Psoas muscle (tissue), 8 donors: ENCODE measurements at places on chromosomes 6 and 20. TPM values are rescaled to one million over a fixed set of nuclear protein-coding genes. Genes with fewer than 3 reads are reported as not detected.
A peak's percentile ranks its signal among the peaks of the same experiment; 100 is the strongest.

- peak overlapping the region; percentile 6 for H3K27ac ChIP-seq
- H3K4me1 ChIP-seq = peaks cover 63% of the 10 kb centered on the region
- H3K36me3 ChIP-seq = no peaks in the 10 kb centered on the region
- H3K4me3 ChIP-seq = no peak overlapping the region
Observed at GRCh38 chr6:156883497-156884252, 106.5 kb downstream of the ARID1B start.

GRCh38 chr6:1855890-1856289 is 246.2 kb downstream of the FOXC1 start:
- no peak overlapping the region for H3K4me3 ChIP-seq
- H3K27ac ChIP-seq = no peak overlapping the region
- H3K36me3 ChIP-seq = no peaks in the 10 kb centered on the region
- no peaks in the 10 kb centered on the region for H3K4me1 ChIP-seq

Gene TMEM200A
- total RNA-seq = 0.24 TPM

- H3K27ac ChIP-seq = peak overlapping the region; percentile 74
- H3K36me3 ChIP-seq = no peaks in the 10 kb centered on the region
- H3K27me3 ChIP-seq = no peaks in the 10 kb centered on the region
- DNase-seq = peak; percentile 65
- peaks cover 10% of the 10 kb centered on the region for H3K4me1 ChIP-seq
Observed at GRCh38 chr6:17580518-17581048, 19.5 kb upstream of the FAM8A1 start.

GRCh38 chr6:45424451-45424861 is 46.7 kb upstream of the SUPT3H start:
- peaks cover 25% of the 10 kb centered on the region for H3K4me1 ChIP-seq
- H3K36me3 ChIP-seq = no peaks in the 10 kb centered on the region
- peaks cover 16% of the 10 kb centered on the region for H3K27me3 ChIP-seq
- no peak for DNase-seq
- peak overlapping the region; percentile 73 for H3K4me3 ChIP-seq

DNA sequence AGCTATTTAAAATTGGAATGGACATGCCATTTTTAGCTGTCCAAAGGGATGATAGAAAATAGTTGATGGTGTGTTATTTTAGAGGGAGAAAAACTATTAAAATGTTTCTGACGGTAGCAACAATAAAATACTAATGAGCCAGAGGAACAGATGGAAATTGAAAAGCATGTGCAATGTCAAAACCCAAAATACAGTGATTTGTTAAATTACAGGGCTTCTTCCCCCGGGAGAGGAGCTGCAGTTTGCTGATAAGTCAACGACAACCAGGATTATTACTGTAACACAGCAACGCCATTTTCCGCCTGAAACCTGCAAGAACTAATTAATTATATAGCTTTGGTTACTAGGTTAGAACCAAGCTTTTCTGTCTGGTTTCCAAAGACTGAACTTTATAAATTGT is 179.6 kb upstream of the SPTLC3 start:
- H3K4me1 ChIP-seq = no peaks in the 10 kb centered on the region
- no peaks in the 10 kb centered on the region for H3K27me3 ChIP-seq
- no peak for DNase-seq
- H3K36me3 ChIP-seq = no peaks in the 10 kb centered on the region

- DNase-seq = no peak
- H3K27me3 ChIP-seq = peaks cover 2% of the 10 kb centered on the region
- no peaks in the 10 kb centered on the region for H3K36me3 ChIP-seq
Observed at GRCh38 chr6:160226118-160226591, 32.5 kb downstream of the SLC22A2 start.

DNA sequence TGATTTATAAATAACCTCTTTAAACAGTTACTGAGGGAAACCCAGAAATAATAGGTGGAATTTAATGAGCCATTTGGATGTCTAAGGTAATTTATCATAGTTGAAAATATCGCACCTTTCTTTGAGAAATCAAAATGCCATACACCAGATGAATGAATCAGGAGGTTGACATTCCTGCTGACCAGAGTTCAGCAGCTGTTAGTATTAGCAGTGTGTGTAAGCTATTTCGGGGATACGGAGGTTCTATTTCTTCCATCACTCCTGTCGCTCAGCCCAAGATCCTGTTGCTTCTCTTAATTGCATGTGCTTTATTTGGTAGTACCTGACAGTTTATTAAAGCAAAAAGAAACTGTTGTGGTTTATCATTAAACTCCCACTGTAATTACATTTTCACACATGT is 67.1 kb downstream of the HDGFL1 start:
- H3K4me3 ChIP-seq = no peak overlapping the region
- H3K4me1 ChIP-seq = no peaks in the 10 kb centered on the region
- H3K27ac ChIP-seq = no peak overlapping the region
- no peaks in the 10 kb centered on the region for H3K36me3 ChIP-seq

Gene FUT9
- total RNA-seq = not detected

- H3K4me1 ChIP-seq = peaks cover 57% of the 10 kb centered on the region
- H3K27me3 ChIP-seq = no peaks in the 10 kb centered on the region
- DNase-seq = no peak
- no peaks in the 10 kb centered on the region for H3K36me3 ChIP-seq
- H3K4me3 ChIP-seq = no peak overlapping the region
- H3K27ac ChIP-seq = peak overlapping the region; percentile 58
Observed at GRCh38 chr6:56714273-56714672, 71.6 kb upstream of the DST start.

DNA sequence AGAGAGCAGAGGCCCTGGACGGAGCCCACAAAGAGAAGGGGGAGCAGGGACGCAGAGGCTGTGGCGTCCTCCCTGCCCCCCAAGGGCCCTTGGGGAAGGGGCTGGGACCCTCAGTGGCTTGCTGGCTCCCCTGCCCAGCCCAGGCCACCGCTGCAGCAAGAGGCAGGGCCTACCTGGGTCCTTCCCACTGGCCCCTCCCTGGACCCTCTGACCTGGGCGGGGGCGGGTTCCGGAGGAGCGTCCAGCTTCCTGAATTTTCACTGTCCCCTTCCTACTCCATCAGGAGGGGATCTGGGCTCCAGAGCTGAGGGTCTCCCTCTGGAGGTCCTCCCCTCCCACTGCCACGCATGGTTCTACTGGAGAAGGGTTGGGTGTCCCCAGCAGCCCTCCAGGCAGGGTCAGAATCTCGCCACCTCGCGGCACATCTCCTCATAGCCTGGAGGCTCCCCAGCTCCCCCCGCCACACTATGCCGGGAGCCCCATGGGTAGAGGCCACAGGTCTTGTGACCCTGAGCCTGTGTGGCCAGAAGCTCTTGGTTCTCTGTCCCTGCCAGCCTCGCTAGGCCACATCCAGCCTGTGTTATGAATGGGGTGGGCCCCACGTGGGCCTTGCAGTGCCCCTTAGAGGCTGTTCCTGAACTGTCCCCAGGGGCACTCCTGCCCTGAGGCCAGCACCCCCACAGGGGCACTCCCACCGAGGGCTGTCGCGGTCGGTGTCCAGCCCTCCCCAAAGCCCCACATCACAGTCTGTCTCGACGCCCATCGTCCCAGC is 1.0 kb upstream of the SOX18 start:
- H3K27ac ChIP-seq = peak overlapping the region; percentile 74
- H3K36me3 ChIP-seq = no peaks in the 10 kb centered on the region

Gene PDYN
- total RNA-seq = not detected

GRCh38 chr6:107550241-107550840 is 60.4 kb downstream of the SOBP start:
- H3K27ac ChIP-seq = no peak overlapping the region
- no peaks in the 10 kb centered on the region for H3K27me3 ChIP-seq
- H3K4me1 ChIP-seq = no peaks in the 10 kb centered on the region
- no peak for DNase-seq
- H3K36me3 ChIP-seq = no peaks in the 10 kb centered on the region

DNA sequence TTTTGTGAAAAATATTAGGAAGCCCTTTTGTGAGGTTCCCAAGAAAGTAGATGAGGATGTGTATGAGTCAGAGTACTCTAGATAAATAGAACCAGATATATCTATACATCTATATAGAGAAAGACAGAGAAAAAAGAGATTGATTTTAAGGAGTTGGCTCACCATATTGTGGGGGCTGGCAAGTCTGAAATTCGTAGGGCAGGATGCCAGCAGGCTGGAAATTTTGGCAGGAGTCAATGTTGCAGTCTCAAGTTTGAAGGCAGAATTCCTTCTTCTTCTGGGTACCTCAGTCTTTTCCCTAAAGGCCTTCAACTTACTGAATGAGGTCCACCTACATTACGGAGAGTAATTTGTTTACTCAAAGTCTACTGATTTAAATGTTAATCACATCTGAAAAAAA is 65.3 kb upstream of the SAMD3 start:
- H3K4me1 ChIP-seq = no peaks in the 10 kb centered on the region
- no peak overlapping the region for H3K4me3 ChIP-seq
- no peaks in the 10 kb centered on the region for H3K36me3 ChIP-seq
- no peaks in the 10 kb centered on the region for H3K27me3 ChIP-seq
- DNase-seq = no peak
- H3K27ac ChIP-seq = no peak overlapping the region

GRCh38 chr6:100768816-100769351 is 112.2 kb downstream of the ASCC3 start:
- no peaks in the 10 kb centered on the region for H3K4me1 ChIP-seq
- DNase-seq = no peak
- no peak overlapping the region for H3K4me3 ChIP-seq
- H3K27ac ChIP-seq = no peak overlapping the region
- peaks cover 33% of the 10 kb centered on the region for H3K36me3 ChIP-seq

DNA sequence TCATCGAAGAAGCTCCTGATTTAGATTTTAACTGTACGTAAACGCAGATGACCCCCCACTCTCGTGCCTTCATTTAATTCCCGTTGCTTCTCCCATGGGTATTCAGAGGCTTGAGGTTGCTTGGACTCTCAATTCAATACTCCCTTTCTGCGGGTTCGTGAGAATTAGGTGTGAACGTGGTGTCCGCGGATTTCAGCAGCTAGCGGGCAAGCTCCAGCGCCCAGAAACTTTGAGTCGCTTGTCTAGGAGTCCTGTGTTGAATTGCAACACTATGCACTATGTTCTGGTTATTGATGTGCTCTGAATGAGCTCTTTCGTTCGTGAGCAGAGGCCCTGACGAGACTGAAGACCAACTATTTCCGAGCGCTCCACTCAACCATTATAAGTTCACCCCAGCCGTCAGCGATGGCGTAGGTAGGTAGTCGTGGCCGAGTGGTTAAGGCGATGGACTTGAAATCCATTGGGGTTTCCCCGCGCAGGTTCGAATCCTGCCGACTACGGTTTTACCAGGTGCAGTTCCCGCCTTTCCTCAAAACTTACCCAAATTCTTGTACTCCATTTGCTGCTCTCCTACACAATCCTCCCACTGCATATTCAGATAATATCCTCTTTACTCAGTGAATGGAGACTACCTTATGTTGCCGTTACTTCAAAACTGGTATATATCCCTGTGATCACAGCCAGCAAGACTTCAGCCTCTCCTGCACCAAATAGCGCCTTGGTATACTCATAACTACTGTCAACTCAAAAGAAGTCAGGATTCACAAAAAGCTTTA is 72.6 kb upstream of the ZNF184 start:
- no peaks in the 10 kb centered on the region for H3K36me3 ChIP-seq
- DNase-seq = no peak
- no peaks in the 10 kb centered on the region for H3K4me1 ChIP-seq
- no peak overlapping the region for H3K4me3 ChIP-seq
- peaks cover 96% of the 10 kb centered on the region for H3K27me3 ChIP-seq
- no peak overlapping the region for H3K27ac ChIP-seq

Gene B3GALT4
- 1.6 TPM for total RNA-seq

- no peaks in the 10 kb centered on the region for H3K4me1 ChIP-seq
- no peaks in the 10 kb centered on the region for H3K27me3 ChIP-seq
- H3K4me3 ChIP-seq = no peak overlapping the region
- H3K27ac ChIP-seq = no peak overlapping the region
- DNase-seq = no peak
Observed at GRCh38 chr6:45229416-45229815, 98.7 kb upstream of the RUNX2 start.

Gene STX11
- total RNA-seq = 1.4 TPM

GRCh38 chr20:35135867-35136586 is 11.1 kb downstream of the EDEM2 start:
- peak; percentile 62 for DNase-seq
- no peaks in the 10 kb centered on the region for H3K4me1 ChIP-seq
- no peaks in the 10 kb centered on the region for H3K27me3 ChIP-seq
- peaks cover 92% of the 10 kb centered on the region for H3K36me3 ChIP-seq
- H3K4me3 ChIP-seq = no peak overlapping the region
- no peak overlapping the region for H3K27ac ChIP-seq

DNA sequence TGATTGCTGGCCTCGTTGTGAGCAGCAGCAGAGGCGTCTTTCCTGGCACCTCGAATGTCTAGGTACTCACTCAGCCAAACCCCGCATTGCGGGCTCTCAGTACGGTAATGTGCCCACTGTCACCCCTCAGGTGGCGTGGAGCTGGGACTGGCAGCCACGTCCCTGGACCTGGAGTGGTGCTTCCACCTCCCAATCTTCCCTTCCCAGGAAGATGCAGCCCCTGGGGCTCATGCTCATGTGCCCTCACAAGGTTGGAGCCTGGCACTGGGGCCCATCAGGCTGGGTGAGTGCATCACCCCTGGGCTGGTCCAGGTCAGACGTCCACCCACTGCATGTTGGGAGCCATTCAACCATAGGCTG is 75.7 kb downstream of the TCP11 start:
- peak; percentile 2 for DNase-seq
- no peaks in the 10 kb centered on the region for H3K4me1 ChIP-seq
- no peak overlapping the region for H3K27ac ChIP-seq
- no peaks in the 10 kb centered on the region for H3K36me3 ChIP-seq

- H3K27ac ChIP-seq = no peak overlapping the region
- no peaks in the 10 kb centered on the region for H3K27me3 ChIP-seq
- H3K4me1 ChIP-seq = peaks cover 30% of the 10 kb centered on the region
Observed at GRCh38 chr6:140316966-140317365, 942.5 kb upstream of the CITED2 start.
